ENCODE measurements at places on chromosomes 2 and 18. TPM values are rescaled to one million over a fixed set of nuclear protein-coding genes. Genes with fewer than 3 reads are reported as not detected.

TTN gene
- 0.52 TPM for total RNA-seq

DNA sequence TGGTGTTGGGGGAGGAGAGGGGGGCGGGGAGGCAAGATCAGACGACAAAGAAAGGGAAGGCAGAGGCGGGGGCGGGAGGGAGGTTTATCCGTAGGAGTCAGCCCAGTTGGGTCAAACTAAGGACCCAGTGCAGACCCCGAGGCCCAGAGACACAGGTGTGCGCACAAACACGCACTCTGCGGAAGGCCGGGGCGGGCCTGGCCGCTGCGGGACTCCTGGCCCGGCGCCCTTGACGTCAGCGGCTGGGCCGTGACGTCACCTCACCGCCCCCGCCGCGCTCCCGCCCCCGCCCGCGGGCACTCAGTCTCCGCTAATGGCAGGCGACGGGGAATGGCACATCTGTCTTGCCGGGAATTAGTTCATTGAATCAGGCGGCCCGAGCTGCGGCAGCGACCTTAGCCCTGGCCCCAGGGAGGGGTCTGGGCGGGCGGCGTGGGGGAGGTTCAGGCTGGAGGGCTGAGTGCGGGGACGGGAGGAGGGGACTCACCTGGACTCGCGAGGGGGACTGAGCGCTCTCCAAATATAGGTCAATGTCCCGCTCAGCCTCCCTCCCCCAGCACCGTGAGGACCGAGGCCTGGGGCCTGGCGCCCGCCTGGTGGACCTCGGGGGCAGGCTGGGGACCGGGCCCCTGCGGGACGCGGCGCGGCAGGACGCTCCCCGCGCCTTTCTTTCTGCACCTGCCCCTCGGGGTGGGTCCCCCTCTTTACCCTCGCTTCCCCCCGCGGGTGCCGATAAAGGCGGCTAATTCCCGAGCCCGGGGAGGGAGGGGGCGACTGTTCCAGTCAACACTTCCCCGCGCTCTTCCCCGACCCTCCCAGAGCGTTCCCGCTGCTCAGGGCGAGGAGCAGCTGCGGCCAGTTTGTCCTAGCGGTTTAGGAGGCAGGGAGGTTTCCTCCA lies 15.5 kb upstream of the ECEL1 start:
- DNase-seq: no peak

PLB1 gene
- 1.5 TPM for total RNA-seq

DNA sequence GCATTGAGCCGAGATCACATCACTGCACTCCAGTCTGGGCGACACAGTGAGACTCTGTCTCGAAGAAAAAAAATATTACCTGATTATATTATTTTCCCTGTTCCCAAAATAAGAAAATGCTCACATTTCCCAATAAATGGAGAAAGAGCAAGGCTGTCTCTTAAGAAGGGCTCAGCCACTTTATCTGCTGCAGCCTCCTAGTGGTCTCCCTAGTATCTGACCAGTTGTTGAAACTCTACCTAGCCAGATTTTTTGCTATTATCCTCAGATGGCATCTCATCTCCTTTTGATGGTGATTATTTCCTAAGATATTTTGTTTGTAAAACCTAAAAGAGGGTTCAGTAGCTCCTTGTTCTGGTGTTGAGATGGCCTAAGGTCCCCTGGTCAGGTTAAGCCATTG lies 114.3 kb downstream of the TPGS2 start:
- DNase-seq: no peak

Measured in M059J (cell line).